ENCODE measurements at places on chromosomes 16 and 17.

DNA sequence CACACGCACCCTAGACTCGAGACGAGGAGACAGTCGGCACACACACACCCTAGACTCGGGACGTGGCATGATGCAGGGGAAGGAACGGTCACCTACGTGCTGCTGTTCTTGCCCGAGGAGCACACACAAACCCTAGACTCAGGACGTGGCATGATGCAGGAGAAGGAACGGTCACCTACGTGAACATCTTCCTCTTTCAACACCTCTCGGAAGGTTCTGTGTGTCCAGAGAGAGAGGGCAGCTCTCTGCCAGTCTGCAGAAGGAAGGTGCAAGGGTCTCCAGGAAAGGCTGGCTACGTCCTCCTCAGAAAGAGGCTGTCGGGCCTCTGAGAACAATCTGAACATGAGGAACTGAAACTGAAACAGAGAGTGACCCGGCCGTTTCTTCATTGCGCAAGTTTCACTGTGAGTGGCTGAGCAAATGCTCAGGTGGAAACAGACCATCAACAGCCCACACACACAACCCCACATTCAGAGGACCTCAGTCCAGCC, 43.4 kb downstream of the ZNF276 start:
- no peak for DNase-seq

GRCh38 chr16:55175389-55175788, 148.6 kb upstream of the IRX6 start:
- DNase-seq = no peak

- no peak for DNase-seq
These were observed 389.5 kb downstream of the SLC39A11 start for GRCh38 chr17:72702998-72703397.

GRCh38 chr17:47286198-47286914, 32.7 kb downstream of the ITGB3 start:
- no peak for DNase-seq

DNA sequence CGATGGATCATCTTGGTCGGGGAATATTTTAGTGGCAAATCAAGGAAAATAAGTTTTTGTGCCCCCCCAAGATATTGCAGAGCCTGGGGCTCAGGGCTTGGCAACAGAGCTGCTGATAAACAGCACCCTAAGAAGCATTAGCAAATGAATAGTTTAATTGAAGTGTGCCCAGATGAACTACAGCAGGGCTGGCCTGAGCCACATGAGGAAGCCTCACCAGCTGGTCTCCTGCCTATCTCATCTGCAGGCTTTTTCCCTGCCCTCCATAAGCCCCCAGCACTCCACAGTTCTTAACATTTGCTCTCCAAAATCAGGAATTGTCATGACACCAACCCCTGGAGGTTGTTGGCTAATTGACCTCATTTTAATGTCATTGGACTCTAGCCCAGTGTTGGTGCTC, 480.2 kb downstream of the HS3ST3B1 start:
- no peak for DNase-seq

DNA sequence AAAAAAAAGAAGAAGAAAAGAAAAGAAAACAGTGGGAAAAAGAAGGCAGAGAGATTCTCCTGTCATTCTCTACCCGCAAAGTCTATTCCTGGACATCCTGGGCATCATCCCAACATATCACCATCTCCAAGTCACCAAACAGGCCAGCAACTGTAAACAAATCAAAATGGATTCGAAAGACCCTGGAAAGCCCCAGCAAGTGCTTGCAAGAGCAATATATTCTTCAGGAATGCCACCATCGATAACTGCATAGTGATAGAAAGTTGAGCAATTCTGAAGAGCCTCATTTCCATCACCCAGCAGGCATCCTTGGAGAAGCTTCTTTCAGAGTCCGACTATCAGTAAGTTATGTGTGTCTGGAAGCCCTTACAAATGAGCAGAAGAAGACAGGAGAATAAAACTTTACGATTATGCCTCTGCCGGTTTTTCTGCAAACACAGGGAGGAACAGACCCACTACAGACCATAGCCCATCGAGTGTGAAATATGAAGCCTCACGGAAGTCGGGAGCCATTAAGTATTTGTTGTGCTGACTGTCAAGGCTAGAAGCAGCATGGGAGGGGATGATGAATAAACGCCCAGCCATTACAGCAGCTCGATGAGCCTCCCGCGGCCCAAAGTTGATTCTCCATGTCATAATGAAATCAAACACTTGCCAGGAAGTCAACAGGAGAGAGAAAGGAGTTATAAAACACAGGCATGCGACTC, 64.5 kb upstream of the SEC14L1 start:
- no peak for DNase-seq

DNA sequence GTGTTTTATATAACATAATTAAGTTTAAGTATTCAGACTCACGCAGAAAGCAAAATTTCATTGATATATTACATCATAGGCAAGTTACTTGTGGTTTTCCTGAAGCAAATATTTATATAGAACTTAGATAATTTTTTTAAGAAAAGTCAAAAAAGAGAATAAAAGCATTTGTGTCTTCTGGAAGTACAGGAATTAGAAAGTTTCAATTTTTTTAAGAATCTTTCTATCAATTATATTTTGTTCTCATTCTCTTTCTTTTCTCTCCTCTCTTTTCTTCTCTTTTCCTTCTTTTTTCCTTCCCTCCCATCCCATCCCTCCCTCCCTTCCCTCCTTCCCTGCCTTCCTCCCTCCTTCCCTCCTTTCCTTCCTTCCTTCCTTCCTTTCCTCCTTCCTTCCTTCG, 120.7 kb upstream of the CDH8 start:
- no peak for DNase-seq

GRCh38 chr17:56887552-56888467, 26.0 kb downstream of the TRIM25 start:
- peak; percentile 54 for DNase-seq

DNA sequence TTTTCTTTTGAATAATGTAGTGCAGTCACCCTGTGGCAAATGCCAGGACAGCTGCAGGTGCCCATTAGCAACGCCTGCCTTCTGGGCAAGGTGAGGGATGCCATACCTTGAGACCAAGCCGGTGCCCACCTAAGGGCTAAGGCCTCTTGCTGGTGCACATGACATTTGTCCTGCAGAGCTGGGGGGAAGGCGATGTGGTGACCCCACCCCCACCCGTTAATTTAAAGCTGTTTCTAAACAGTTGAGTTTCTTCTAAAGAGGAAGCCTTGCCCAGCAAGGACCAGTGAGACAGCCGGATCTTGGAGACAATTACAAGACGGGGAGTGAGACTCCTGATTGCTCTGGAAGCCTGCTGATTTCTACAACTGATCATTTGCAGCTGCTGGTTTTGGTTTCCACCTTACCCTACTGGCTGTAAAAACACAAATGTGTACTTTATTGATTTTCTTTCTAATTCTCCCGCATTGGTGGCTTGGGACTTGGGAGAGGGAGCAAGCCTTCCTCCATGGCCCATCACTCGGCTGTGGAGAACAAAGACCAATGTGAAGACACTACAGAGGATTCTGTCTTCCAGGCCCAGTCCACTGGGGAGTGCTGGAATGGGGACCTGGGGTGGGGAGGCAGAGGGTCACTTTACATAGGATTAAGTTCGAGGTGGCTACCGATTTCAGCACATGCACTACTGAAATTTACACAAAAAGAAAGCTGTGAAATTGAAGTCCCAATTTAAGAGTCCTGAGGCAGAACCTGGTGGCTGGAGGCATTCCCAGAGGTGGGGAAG, 2.7 kb downstream of the CDK5R1 start:
- no peak for DNase-seq

- peak; percentile 77 for DNase-seq
These were observed 6.2 kb upstream of the HEXIM2 start for GRCh38 chr17:45155483-45155882.

DNA sequence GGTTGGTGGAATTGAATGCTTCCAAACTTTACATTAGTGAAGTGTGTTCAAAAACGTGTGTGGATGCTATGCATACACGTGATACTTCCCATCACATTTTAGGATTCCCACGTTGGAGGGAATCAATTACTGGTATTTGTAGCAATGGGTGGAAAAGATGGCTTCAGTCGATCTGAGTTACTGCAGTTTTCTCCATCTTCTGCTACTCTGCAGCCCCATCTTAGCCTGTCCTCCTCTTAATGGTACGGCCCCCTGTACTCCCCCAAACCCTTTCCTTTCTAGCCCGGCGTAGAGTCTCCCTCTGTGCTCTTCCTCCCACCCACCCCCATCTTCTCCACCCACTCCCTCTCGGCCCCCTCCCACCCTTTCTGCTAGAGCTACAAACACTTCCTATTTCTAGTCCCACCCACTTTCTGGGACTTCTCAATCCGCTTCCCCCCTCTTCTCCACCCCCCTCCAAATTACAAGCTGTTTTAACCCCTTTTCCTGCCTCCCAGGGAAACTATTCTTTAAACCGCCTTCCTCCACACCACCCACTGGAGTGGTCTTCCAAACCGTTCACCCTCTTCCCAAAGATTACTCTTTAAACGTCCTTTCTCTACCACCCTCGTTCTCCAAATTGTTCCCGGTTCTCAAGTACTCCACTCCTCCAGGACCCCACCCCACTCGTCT, 1.1 kb downstream of the CHTF8 start:
- no peak for DNase-seq
